ENCODE measurements at places on chromosomes 2 and 18.

DNA sequence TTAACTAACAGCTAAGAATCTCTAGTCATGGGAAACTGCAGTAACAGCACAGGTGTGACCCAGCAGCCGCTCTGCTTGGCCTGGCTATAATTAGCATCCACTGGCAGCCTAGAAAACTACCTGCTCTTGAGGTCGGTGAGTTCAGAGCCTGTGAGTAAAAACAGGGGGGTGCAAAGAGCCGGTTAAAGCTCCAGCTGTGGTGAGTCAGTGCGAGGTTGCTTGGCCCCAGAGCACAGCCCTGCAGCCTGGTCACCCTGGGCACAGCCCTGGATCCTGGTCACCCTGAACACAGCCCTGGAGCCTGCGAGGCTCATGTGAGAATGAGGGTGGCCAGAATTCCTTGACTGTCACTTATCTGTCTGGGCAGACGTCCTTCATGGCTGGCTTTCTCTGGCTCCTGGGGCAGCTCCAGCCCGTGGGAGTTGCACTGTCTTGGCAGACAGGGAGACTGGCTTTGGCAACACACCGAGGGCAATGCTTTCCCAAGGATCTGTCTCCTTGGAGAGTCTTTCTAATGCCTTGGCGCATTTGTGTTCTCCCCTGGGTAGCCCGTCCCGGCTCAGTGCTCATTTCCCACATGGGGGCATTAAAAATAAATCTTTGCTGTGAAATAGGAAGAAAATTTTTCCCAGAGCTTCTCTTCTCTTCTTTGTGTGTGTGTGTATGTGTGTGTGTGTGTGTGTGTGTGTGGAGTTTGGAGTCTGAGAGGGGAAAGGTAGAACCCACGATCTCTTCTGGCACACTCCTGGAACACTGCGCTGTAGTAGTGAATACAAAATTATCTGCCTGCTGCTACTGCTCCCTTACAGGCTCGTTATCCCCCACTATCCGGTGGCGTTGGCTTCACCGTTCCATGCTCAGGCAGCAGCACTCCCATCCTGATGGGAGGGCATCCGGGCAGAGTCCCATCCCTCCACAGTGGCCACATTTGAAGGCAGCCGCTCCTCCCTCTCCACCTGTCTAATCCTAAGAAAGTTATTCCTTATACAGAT lies 250.2 kb upstream of the MEX3C start:
- H3K27ac ChIP-seq = no peak overlapping the region
- no peaks in the 10 kb centered on the region for H3K36me3 ChIP-seq
- DNase-seq = no peak
- H3K4me3 ChIP-seq = no peak overlapping the region
- no peaks in the 10 kb centered on the region for H3K27me3 ChIP-seq

DNA sequence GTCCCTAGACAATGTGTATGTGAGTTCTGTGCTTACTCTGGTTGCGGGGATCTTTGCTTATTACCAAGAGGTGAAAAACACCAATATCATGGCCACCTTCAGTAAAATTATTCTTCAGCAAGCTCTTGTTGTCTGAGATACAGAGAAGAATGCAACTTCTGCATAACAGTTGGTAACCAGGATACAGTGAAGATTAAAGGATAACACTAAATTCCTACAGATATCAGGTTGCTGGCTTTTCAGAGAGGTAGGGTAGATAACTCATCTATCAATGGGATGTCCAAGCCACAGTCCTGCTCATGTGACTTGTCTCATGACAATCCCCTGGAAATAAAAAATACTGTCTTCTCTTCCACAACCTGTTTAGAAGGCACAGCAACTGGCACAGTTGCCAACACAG lies 308.5 kb downstream of the TNS1 start:
- DNase-seq = no peak
- H3K27ac ChIP-seq = no peak overlapping the region
- H3K27me3 ChIP-seq = no peaks in the 10 kb centered on the region
- no peak overlapping the region for H3K4me3 ChIP-seq
- no peaks in the 10 kb centered on the region for H3K4me1 ChIP-seq

DNA sequence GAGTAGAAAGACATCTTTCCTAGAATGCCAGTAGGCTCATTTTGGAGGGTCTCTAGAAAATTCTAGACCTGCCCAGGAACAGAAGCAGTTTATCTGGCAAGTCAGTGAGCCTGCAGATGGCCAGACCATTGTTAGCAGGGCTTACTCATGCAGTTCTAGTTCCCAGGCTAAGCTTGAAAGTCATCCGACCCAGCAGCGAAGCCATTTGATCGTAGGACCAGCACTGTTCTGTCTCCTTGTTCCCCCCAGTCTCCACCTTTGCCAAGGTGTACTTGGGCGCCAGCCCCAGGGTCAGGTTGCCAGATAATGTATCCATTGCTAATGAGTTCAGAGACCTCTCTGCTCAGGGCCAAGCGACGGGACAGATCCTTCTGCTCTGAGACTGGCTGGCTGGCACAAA lies 70.1 kb downstream of the EPAS1 start:
- DNase-seq = no peak
- no peaks in the 10 kb centered on the region for H3K4me1 ChIP-seq
- H3K27ac ChIP-seq = no peak overlapping the region
- no peaks in the 10 kb centered on the region for H3K36me3 ChIP-seq
- H3K27me3 ChIP-seq = no peaks in the 10 kb centered on the region
- H3K4me3 ChIP-seq = no peak overlapping the region

GRCh38 chr2:201532686-201533304 lies 81.3 kb downstream of the STRADB start:
- no peaks in the 10 kb centered on the region for H3K27me3 ChIP-seq
- no peak overlapping the region for H3K27ac ChIP-seq
- DNase-seq = peak; percentile 55
- H3K4me1 ChIP-seq = 0 out of 2 replicates have a peak, but pooled peaks cover 3% of the 10 kb centered on the region

- H3K4me1 ChIP-seq = no peaks in the 10 kb centered on the region
- no peak for DNase-seq
- H3K27me3 ChIP-seq = no peaks in the 10 kb centered on the region
- H3K4me3 ChIP-seq = no peak overlapping the region
- no peak overlapping the region for H3K27ac ChIP-seq
Observed at GRCh38 chr2:187360286-187360685, 87.8 kb downstream of the CALCRL start.
